ENCODE measurements at places on chromosomes 16 and 17.
A peak's percentile ranks its signal among the peaks of the same experiment; 100 is the strongest.

- peak; percentile 99 for DNase-seq
These were observed at the start of gene CDC6 for GRCh38 chr17:40287494-40288369. Gene CDC6, plus strand, starts transcription at chr17:40287879. Its CDS starts 1,542 bp downstream, at chr17:40289421.

- no peak for DNase-seq
These were observed 202.2 kb upstream of the NLRP1 start for GRCh38 chr17:5786510-5786875.

- no peak for DNase-seq
These were observed 59.3 kb downstream of the KLHDC4 start for GRCh38 chr16:87706278-87707000.

- peak; percentile 52 for DNase-seq
These were observed 240.7 kb downstream of the CDH13 start for GRCh38 chr16:82867485-82867884.

DNA sequence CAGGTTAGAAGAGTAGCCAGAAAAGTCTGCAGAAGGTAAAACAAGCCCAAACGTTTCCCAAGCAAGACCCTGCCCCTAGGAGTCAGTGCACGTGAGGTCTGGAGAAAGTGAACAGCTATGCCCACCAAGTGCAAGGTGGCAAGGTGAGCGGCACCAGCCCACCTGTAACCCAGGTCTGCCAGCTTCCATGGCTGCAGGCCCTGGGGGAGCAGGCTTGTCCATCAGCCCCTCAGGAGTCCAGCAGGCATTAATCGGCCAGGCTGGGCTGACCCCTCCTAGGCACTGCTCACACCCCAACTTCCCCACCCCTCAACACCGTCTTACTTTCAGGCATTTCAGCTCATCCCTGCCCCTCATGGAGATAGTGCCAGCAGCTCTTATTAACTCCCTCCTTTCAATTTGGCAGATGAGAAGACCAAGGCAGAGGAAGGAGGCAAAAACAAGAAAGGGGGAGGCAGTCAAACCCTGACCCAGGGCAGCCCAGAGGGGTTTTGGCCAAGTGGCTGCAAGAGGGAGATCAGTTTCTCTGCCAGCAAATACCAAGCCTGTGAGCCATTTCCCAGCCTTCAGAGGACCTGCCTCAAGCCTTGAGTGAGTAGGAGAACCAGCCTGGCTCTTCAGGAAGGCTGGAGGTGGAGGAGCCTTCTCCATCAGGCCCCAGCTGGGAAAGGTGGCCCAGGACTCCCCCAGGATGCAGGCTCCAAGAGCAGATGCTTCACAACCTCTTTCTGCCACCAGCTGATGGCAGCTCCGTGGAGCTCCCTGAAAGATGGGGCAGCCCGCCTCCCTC is 14.7 kb downstream of the BEAN1 start:
- peak; percentile 63 for DNase-seq

GRCh38 chr17:43832168-43832975 is 574 bp downstream of the MPP3 start:
- peak; percentile 73 for DNase-seq

GRCh38 chr16:75794426-75794825 is 68.1 kb upstream of the CPHXL start:
- DNase-seq: no peak

- DNase-seq: no peak
These were observed 10.5 kb upstream of the MYO18A start for GRCh38 chr17:29190592-29191207.

GRCh38 chr16:29148867-29149272 is 164.0 kb downstream of the LAT start:
- no peak for DNase-seq

DNA sequence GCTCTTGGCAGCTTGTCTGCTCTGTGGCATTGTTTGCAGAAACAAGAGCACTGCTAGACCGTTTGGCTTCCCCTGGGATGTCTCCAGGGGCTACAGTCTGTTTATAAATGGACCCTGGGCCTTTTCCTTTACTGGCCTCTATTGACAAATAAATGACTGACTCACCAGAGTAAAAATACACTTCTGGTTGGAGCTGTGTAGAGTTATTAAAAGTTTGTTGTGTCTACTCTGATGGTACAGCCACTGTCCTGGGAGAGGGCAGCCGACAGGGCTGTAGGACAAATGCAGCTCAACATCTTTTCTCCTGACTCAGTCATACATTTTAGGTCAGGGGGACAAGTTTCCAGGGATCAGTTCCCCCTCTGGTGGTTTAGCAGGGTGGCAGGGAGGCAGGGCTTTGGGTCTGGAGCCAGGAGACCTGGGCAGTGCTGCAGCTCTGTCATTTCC is 30.0 kb downstream of the FOXL1 start:
- DNase-seq: peak; percentile 63

DNA sequence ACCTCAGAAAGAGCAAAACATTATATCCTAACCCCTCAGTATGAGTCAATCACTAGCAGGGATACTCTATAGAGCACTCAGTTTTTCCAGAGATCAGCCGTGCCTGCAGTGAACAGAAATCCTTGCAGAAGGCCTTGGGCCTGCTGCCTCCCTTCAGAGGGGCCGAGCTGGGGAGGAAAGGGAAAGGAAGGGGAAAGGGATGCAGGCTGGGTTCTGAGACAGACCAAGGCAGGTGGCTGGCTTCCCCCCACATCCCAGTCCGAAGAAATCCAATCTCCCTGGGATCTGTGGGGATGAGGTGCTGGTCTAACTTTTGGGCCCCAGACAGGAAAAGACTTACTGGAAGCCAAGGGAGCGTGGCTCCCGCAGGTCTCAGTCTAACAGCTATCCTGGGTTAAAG is 25.3 kb downstream of the SRL start:
- no peak for DNase-seq

- DNase-seq: no peak
These were observed at the start of gene RGS11 for GRCh38 chr16:275786-276232. Gene RGS11, minus strand, starts transcription at chr16:275944. Its CDS starts 33 bp downstream, at chr16:275911.

DNA sequence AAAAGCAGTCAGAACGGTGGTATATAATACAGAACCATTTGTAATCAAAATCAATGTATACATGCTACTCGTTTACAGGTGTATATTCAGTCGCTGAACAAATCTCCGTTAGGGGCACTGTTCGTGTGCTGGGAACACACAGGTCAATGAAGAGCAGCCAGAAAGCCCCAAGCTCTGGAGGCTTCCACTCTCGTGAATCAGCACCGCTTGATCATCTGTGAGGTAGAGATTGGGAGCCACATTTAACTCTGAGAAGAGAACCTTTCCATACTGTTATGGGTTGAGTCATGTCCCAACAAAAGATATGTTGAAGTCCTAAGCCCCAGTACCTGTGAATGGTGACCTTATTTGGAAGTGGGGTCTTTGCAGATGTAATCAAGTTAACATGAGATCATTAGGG is 5.4 kb upstream of the CYTH1 start:
- DNase-seq: no peak

GRCh38 chr17:81999976-82000802 is 22.5 kb downstream of the CENPX start:
- no peak for DNase-seq

DNA sequence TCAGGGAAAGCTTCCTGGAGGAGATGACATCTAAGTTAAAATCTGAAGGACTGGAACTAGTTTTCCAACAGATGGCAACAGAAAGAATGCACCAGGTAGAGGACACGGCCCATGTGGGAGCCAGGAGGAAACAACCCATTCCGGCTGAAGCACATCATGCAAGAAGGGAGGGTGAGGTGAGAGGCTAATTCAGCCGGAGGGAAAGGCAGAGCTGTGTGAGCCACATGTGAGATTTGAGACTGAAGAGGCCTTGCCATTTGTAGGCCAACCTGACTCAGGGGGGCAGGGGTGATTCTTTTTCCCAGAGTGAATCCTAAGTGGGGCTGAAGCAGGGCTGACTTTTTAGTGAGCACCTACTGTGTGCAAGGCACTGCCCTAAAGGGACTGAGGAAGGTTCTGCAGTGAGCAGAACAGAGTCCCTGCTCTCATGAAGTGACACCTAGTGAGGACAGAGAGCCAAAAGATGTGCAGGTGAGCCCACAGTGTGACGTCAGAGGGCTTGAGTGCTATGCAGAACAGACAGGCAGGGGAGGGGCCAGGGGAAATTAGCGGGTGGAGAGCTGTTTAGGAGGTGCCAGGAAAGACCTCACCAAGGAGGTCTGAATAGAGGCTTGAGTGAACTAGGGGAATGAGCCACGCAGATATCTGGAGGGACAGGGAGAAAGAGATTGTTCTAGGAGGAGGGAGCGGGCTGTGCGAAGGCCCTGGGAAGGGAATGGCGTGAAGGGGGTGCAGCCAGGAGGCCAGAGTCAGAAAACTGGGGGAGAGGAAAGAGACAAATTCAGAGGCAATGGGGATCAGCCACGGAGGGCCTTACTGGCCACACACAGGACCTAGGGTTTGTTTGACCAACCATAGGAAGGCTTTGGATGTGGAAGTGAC is 19.8 kb upstream of the IL21R start:
- no peak for DNase-seq

DNA sequence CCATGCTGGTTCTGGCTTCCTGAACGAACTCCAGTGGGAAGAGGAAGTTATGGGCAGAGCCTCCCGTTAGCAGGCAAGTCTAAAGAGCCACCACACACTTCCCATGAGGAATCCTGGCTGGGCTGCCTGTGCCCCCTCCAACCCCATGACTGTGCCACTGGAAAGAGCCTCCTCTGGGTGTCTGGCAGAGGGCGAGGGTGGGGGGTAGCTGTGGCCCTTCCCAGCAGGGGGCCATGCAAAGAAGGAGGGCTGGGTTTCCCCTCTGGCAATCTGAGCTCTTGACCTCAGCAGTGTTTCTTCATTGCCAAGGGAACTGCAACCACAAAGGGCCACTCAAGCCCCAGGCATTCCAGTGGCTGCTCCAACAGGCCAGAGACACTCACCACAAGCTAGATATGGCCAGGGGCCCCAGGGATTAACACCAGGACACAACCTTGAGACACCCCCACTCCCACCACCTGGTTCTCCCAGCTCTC is 1.7 kb upstream of the RRAD start:
- peak; percentile 94 for DNase-seq

DNA sequence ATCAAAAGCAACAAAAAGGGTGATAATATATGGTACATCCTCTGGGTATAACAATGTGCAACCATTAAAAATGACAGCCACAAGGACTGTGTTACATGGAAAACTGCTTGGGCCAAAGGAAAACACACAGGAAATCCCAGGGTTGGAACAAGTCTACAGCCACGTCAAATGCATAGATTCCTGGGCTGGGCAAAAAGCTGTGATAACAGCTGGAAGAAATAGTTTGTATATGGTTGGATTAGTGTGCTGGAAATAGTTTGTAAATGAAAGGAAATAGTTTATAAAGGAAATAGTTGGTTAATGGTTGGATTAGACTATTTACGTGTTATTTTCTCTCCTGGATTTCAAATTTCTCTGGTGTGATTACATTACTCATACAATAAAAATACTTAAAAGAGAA is 2.6 kb downstream of the HSD17B2 start:
- DNase-seq: no peak

DNA sequence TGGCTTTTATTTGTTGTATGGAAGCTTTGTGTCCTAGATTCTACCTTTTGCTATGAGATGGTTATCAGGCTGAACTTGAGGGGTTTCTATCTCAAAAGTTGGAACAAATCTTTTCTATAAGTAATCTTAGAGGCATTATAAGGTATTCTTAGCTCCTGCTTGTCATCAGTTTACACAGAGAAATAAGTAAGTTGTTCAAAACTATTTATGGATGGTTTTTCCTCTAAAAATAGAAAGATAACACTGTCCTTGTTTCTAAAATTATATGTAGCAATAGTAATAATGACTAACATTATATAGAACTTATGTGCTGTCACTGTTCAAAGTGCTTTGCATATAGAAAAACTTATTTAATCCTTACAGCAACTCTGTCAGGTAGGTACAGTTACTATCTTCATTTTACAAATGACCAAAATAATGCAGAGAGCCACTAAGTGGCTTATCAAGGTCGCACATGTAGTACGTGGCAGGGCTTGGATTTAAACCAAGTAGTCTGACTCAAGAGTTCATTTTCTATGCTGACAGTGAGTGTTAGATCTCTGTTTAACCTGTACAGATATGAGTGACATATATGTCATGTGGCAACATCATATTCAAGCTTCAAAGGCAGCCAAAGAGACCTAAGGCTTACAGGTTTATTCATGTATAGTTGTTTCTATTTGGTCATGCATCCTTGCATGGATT is 59.0 kb downstream of the PHKB start:
- no peak for DNase-seq

- DNase-seq: no peak
These were observed 18.2 kb downstream of the HEATR6 start for GRCh38 chr17:60060474-60060873.

DNA sequence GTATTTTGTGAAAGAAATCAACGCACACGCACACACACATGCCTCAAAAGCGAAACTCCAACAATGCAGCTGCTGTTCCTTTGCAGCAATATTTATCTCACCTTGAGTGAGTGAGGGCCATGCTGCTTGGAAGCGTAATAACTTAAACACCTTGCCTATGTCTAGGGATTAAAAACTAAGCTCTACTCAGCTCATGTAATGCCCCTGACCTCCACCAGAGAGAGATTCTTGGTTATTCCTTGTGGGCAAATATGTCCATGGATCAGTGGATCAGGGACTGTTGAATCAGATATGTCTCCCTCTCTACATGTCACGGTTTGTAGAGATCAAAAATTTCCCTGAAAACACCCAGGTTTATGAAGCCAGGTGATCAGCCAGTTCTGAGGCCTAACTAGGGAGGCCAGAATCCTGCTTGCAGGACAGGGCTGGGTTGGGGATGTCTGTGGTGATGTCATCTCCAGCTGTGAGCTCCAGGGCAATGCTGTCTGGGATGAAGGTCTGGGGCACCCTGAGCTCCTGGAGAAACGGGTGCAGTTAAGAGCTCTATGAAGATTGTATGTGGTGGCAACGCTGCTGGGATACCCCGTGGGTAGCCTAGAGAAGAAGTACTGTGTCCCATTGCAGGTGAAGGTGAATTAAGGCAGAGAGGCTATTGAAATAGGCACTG is 149.4 kb downstream of the KCNJ12 start:
- DNase-seq: no peak

DNA sequence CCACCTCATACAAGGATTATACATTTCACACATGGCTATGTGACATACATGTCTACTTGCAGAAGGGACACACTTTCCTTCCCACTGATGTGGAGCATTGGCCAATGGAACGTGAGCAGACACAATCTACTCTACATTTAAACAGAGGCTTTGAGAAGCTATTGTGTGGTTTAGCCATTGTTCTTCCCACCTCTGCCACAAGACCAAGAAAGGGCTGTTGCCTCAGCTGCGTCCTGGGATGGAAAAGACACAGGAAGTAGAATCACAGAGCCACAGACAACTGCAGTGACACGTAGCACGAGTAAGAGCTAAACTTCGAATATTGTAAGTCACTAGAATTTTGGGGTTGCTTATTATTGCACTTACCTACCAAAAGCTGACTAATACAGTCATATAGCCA is 33.3 kb downstream of the PRKCB start:
- DNase-seq: no peak

DNA sequence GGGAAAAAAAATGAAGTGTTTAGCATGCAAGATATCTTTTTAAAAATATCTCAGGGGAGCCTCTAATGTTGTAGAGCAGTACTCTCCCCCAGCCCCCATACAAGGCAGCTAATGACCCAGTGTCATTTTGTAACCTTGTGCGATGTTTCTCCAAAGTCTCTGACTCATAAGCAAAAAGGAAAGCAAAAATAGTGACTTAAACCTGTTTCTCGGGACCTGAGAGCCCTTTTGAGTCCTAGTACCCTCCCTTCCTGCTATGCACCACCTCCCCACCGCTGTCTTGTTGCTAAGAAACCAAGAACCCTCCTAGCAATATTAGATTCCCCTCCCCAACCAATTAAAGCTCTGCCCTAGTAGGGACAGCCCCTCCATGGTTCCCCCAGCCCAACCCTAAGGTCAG is 2.8 kb downstream of the MYCBPAP start:
- no peak for DNase-seq

Data from AG10803 (cell line).